ENCODE measurements at places on chromosomes 12 and 14.

DNA sequence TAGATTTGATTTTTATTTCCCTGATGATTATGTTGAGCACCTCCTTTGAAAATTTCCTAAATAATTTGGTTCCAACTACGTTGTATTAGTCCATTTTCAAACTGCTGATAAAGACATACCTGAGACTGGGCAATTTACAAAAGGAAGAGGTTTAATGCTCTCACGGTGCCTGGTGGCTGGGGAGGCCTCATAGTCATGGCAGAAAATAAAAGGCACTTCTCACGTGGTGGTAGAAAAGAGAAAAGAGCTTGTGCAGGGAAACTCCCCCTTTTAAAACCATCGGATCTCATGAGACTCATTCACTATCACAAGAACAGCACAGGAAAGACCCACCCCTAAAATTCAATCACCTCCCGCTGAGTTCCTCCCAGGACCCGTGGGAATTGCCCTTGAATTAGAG is 372.3 kb downstream of the RPL10L start:
- DNase-seq, result no peak

DNA sequence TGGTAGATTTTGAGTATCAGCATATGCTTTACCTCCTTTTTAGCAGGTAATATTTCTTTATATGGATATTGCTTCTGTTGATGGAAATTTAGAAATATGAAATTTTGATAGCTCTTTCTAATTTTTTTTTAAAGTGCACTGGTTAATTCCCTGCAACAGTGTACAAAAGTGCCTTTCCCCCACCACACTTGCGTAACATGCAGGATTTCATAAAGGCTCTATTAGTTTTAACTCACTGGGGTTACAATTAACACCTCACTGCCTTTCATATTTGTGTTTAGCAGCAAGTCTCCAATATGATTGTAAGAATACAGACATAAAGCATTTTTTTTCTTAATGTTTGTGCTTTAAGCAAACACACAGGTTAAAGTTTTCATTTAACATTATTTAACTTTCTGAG is 25.6 kb downstream of the MNAT1 start:
- DNase-seq, result no peak

- DNase-seq, result no peak
Observed at GRCh38 chr12:132152411-132152821, 8.2 kb downstream of the NOC4L start.

- DNase-seq, result no peak
Observed at GRCh38 chr12:124438437-124439056, 128.9 kb downstream of the NCOR2 start.

DNA sequence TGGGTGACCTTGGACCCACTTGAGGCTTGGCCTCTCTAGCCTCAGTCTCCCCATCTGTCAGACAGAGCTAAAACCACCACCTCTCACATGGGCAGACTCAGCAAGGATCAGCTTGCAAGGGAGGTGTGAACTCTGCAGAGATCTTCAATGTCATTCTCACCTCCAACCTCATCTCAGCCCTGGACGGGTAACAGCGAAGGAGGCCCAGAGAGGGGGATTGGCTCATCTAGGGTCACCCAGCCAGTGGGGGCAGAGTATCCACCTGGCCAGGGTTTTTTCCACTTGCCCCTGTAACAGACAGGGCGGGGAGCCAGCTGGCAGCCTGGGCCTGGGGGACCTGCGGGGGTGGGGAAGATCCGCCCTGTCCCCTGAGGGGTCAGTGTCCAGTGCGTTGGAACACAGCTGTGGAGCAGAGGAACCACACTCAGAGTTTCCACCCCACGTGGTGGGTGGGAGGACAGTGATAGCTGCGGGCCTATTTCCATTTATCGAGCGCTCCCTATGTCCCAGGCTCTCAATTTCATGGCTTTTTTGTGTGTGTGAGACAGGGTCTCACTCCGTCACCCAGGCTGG is 27.4 kb downstream of the DTX1 start:
- no peak for DNase-seq

- no peak for DNase-seq
Observed at GRCh38 chr12:1413930-1414329, 180.5 kb downstream of the FBXL14 start.

GRCh38 chr14:51951656-51952055 is 37.7 kb upstream of the RTRAF start:
- no peak for DNase-seq

GRCh38 chr14:90373887-90374286 is 22.9 kb upstream of the CALM1 start:
- DNase-seq, result no peak

DNA sequence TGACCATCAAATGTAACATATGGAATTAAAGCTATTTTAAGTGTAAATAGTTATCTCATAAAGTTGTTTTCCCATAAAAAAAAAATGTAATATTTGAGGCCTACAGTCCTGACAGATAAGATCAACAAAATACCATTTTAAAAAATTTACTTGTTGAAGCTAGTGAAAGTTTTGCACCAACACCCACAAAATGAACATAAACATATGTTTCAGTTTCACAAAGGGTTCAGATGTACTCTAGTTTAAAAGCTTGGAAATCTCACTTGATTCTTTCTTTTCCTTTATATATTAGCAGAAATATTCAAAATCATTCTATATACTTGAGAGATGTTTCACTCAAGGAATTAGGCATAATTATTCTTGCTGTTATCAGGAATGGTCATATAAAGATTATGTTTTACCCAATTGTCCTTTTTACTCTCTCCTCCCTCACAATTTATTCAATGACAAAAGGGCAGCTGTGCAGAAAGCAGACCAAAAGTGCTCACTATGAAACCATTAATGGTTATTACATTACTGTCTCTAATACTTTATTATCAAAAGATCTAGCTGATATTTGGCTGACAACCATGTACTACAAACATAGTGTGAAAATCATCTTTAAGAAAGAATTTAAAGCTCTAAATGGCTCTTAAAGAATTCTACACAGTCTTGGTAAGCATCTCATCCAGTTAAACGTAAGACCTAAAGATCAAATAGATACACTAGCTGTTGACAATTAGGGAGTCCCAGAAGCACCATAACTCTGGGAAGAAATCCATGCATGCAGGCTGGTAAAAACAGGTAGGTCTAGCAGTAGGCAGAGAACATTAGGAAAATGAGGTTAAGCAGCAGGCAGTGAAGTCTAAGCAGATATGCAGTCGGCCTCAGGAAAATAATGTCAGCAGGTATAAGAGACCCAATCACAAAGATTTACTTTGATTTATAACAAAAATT is 28.8 kb downstream of the KIF21A start:
- DNase-seq, result no peak

GRCh38 chr14:102917469-102918211 is 4.8 kb upstream of the AMN start:
- DNase-seq, result peak; percentile 46

DNA sequence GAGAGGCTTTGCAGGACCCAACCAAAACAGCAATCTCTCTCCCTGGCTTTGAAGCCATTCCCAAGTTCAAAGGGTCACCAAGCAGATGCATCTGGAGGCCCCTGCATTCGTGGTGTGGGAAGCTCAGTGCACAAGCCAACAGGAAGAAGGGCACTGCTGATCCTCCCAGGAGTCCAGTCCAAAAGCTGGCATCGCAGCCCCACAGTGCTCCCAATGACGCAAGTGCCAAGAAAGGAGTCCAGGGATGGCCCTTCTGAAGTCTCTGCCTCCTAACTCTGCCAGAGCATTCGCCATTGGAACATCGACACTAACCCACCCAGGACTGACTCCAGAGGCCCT is 25.1 kb downstream of the PXN start:
- DNase-seq, result no peak

- no peak for DNase-seq
Observed at GRCh38 chr12:40226705-40227104, 1.9 kb downstream of the LRRK2 start.

GRCh38 chr14:32950584-32950983 is 11.9 kb downstream of the NPAS3 start:
- no peak for DNase-seq

GRCh38 chr14:101518611-101519473 is 42.5 kb upstream of the DIO3 start:
- DNase-seq, result no peak

- DNase-seq, result no peak
Observed at GRCh38 chr12:29717540-29718100, 66.1 kb downstream of the TMTC1 start.

GRCh38 chr12:119775246-119775895 is 101.7 kb downstream of the CIT start:
- DNase-seq, result no peak

GRCh38 chr14:100775351-100775830 is 48.7 kb downstream of the DLK1 start:
- DNase-seq, result no peak

DNA sequence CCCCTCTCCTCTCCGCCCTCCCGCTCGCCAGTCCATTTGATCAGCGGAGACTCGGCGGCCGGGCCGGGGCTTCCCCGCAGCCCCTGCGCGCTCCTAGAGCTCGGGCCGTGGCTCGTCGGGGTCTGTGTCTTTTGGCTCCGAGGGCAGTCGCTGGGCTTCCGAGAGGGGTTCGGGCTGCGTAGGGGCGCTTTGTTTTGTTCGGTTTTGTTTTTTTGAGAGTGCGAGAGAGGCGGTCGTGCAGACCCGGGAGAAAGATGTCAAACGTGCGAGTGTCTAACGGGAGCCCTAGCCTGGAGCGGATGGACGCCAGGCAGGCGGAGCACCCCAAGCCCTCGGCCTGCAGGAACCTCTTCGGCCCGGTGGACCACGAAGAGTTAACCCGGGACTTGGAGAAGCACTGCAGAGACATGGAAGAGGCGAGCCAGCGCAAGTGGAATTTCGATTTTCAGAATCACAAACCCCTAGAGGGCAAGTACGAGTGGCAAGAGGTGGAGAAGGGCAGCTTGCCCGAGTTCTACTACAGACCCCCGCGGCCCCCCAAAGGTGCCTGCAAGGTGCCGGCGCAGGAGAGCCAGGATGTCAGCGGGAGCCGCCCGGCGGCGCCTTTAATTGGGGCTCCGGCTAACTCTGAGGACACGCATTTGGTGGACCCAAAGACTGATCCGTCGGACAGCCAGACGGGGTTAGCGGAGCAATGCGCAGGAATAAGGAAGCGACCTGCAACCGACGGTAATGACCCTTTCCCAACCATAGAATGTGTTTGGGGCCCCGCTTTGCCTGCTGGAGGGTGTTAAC is 615 bp downstream of the CDKN1B start:
- peak; percentile 19 for DNase-seq

DNA sequence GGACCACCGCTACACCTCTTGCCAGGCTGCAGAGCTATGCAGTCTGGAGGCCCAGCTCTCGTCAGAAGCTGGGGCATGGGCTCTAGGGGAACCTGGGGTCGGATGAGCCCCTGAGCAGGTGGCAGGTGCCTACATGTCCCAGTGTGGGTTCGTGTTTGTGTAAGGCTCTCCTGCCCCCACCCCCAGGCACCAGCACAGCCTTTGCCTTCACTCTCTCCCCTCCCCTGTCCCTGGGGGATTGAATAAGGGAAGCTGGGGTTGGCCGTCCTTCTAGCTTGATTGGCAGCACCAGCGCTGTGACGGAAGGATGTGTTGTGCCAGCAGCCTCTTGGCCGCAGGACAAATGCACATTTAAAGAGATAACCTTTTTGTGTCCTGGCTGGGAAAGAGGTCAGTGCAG is 34.8 kb upstream of the TSPAN9 start:
- DNase-seq, result no peak

- DNase-seq, result no peak
Observed at GRCh38 chr12:129119537-129119936, 266.3 kb downstream of the GLT1D1 start.

- no peak for DNase-seq
Observed at GRCh38 chr12:104707194-104707593, 250.4 kb downstream of the CHST11 start.

- no peak for DNase-seq
Observed at GRCh38 chr12:124949066-124949465, 34.6 kb upstream of the UBC start.

DNA sequence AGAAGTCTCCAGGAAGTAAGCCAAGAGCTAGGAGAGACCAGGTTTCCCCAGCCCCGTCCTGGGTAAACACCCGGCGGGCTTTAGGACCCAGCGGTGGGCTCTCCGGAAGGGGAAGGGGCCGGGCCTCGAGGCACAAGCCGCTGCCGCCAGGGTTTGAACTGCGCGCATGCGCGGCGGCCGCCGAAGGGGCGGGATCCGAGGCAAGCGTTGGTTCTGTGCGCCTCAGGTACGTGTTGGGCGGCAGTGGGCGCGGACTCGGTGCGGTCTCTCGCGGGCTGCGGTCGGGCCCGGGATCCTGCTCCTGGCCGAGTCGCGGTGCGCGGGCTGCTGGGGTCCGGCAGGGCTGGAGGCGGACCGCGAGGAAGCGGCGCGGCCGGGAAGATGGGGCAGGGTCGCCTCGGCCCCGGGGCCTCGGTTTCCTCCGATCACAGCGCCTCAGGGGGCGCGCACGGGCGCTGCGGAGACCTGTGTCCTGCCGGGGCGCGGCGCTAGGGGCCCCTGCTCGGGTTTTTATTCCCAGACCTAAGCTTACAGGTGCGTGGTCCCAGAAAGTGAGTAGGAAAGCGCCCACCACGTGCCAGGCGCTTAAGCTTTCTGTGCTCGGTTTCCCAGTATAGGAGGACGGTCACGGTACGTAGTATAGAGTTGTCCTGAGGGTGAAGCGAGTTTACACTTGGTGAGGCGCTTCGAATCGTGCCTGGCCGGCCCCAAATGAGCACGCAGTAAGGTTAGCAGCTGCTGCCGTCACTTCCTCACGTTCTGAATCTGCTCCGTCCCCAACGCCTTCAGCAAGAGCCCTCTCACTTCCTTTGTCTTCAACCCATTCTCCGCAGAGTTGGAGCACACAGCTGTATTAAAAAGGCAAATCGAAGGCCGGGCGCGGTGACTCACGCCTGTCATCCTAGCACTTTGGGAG is at the start of gene TDP1:
Gene TDP1, plus strand, starts transcription at position 183 of the 916 bp plus-strand sequence. CDS start 7,188 bp downstream, outside the sequence.
- peak; percentile 97 for DNase-seq

DNA sequence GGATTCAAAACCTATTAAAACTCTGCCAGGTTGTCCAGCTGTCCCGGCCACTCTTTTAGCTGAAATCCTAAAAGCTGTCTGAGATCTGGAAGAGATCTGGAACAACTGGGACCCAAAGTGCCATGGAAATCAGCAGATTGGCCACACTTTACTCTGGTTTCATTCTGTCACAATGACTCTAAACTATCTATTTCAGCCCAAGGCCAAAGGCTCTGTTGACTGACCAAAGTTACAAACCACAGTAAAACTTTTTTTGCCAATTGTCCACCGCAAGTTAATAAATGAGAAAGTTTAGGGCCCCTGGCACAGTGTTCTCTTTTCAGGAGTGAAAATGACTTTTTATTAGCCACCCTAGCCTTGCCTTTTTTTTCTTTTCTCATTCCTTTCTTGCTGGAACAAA is 113.4 kb upstream of the CPM start:
- no peak for DNase-seq

- DNase-seq, result no peak
Observed at GRCh38 chr12:116933512-116934246, 22.9 kb downstream of the FBXW8 start.

GRCh38 chr12:89906178-89906577 is 197.5 kb upstream of the ATP2B1 start:
- no peak for DNase-seq

DNA sequence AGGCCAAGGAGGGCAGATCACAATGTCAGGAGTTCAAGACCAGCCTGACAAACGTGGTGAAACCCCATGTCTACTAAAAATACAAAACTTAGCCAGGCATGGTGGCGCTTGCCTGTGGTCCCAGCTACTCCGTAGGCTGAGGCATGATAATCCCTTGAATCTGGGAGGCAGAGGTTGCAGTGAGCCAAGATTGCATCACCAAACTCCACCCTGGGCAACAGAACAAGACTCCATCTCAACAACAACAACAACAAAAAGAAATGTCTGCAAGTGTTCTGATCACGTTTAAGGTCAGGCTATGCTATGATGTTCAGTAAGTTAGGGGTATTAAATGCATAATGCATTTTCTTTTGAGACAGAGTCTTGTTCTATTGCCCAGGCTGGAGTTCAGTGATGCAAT is 6.7 kb upstream of the PLD4 start:
- DNase-seq, result no peak
